ENCODE measurements at places on chromosomes 13 and 19.

DNA sequence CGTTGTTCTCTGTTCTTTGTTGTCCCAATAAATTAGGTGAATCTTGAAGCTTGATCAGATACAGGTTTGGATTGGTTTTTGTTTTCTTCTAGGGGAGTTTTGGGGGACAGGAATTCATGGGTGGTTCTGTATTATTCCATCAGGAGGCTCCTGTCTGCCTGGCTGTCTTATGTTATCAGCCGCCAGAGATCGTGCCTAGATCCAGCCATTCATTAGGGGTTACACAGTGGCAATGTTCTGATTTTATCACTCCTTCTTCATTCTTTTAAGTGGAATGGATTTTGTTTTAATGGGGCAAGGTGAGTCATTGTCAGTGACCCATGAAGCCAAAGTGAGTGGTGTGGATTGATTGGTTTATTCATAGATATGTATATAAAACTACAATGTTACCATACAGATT lies 71.9 kb downstream of the CHST8 start:
- no peak for DNase-seq

GRCh38 chr13:20714563-20715329 lies 11.2 kb downstream of the IL17D start:
- no peak for DNase-seq

GRCh38 chr19:55216461-55217198 lies 7.3 kb upstream of the PTPRH start:
- DNase-seq, result no peak

DNA sequence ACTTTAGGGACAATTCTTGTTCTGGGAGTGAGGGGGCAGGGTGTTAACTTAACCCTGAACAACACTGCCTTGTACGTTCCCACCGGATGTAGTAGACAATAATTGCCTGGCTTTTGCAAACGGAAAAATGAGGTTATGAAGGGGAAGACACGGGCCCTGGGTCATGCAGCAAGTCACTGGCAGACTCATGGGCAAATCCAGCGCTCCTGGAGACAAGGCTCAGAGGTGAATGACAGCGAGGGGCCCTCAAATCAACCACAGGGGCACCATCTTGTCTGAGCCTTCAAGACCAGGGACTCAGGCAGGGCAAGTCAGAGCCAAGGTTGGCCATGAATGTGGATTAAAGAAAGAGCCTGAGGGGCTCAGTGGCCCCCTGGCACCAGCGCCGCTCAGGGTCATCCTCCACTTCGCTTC lies 2.8 kb downstream of the RASA3 start:
- DNase-seq, result no peak

DNA sequence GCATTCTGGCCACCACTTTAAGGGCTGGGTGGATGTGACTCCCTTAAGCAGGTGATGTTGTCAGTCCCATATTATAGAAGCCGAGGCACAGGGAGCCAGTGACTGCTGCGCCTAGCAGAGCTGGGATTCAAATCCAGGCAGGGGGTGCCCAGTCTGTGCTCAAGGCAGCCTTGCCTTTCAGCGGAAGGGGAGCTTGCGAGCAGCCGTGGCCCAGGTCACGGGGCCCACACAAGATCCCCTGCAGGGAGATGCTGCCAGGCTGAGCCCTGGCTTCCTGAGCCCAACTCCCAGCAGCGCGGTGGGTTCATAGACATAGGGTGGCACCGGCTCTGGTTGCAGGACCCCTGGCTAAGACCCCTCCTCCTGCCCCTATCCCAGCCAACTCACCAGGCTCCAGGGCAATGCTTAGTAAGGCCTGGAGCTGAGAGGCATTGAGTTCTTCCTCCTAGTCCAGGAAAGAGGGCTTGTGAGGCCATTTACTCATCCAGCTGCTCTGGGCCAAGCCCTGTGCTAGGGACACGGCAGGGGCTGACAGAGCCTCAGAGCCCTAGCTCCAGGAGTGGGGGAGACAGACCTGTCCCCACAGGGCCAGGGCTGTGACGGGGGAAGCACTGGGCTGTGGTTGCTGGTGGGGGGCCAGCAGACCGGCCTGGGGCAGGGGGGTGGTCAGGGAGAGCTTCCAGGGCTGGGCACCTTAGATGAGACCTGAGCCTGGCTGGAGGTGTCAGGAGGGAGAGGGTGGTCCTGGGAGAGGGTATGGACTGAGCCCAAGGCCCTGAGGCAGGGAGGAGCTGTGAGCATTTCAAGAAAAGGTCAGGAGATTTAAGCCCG lies 9.6 kb downstream of the CAPN12 start:
- no peak for DNase-seq

DNA sequence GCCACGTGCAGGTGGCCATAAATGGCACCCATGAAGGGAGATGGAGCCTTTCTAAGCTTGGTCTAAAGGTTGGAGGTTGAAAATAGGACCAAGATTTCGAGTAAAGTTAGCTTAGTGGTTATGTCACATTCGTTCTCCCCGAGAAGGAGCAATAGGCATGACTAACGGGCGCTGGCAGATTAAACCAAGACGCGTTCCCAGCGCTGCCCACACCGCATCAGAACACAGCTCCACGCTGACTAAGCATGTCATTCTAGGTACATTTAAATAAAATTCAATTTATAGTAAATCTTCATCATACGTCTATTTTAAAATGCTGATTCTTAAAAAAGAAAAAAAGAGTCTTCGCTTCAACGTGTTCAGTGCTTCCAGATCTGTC lies 95.0 kb upstream of the IRS2 start:
- no peak for DNase-seq

- no peak for DNase-seq
Observed at GRCh38 chr13:78680115-78680561, 21.2 kb upstream of the OBI1 start.

DNA sequence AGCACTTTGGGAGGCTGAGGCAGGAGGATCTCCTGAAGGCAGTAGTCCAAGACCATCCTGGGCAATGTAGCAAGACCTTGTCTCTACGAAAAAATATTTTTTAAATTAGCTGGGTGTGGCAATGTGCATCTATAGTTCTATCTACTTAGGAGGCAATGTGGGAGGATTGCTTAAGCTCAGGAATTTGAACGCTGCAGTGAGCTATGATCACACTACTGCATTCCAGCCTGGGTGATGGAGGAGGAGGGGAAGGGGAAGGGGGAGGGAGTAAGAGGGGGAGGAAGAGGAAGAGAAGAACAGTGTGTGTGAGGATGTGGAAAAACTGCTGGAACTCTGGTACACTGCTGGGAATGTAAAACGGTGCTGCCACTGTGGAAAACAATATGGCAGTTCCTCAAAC lies 9.2 kb upstream of the CLIP3 start:
- DNase-seq, result no peak

- DNase-seq, result no peak
Observed at GRCh38 chr19:30516111-30516510, 143.9 kb downstream of the ZNF536 start.

DNA sequence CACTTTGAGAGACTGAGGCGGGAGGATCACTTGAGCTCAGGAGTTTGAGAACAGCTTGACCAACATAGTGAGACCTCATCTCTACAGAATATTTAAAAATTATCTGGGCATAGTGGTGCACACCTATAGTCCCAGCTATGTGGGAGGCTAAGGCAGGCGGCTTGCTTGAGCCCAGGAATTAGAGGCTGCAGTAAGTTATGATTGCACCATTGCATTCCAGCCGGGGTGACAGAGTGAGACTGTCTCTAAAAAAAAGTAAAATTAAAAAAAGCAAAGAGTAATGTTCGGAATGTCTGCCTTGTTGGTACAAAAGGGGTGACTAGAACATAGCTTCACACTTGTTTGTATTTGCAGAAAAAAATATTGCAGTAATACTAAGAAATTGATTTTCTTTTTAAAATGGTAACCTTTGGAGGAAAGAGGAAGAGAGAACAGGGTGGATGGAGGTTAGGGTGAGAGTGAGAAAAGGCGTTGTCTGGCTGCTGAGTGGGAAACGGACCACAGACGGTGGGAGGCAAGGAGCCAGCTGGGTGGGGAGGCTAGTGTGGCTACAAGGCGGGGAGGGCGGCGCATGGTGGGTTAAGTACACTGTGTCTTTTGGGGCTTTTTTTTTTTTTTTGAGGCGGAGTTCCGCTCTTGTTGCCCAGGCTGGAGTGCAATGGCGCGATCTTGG lies 10.2 kb downstream of the PPP1R14A start:
- no peak for DNase-seq

DNA sequence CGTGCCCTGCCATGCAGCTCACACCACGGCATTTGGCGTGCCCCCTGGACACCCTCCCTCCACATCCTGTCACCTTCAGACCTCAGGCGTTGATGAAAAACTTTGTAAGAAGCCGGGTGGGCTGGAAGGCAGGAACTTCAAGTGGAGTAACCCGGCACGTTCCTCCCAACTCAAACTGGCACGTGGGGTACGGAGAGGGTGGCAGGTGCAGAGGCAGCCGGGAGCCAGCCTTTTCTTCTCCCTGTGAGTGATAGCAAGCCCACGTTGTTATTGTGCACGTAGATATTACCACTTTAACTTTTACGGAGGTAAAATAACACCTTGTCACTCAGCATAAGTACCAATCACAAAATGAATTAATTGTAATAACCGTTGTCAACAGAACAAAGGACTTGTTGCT lies 198.0 kb downstream of the ZNF536 start:
- DNase-seq, result no peak

DNA sequence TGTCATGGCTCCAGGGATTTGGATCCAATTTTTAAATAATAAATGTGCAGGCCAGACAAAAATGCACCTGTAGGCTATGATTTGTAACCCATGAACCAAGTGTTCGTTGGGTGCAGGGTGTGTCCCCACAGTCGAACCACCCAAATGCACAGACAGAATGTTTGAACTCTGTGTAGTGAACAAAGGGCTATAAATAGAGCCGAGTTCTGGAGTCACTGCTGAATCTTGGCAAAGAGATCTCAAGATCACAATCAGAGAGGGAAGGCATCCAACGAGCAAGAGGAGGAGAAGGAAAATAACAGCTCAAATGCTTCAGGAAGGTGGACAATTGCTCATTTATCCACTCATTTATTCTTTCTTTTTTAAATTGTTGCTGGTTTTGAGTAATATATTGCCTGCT lies 547.9 kb downstream of the FGF9 start:
- DNase-seq, result no peak

DNA sequence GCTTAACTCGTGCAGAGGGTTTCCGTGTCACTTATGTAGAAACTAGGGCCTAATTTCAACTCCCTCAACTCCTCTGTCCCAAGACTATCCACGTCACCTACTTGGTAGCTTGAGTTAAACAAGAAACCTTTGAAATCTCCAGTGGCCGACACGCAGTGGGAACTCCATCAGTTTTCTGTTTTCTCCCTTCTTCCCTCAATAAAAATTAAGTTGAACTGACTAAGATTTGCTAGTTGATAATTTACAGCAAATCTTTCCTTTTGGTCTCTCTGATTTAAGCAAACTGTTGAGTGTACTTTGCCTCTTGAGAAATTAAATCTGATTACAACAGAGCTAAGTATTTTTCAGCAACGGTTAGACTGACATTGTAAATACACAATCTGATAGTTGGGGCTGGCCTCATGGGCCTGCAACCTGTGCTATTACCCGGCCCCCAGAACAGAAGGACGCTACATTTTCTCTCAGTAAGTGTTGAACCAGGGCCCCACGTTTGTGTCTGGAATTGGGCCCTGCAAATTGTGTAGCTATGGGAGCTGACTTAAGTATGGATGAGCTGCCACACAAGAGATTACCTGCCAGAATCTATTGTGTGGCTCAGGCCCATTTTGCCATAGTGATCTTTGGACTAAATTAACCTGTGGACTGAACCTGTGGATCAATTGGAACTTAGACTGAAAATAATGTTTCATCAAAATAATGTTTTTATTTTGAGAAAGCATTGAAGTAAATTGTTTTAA lies 708 bp upstream of the ESD start:
- DNase-seq, result no peak

DNA sequence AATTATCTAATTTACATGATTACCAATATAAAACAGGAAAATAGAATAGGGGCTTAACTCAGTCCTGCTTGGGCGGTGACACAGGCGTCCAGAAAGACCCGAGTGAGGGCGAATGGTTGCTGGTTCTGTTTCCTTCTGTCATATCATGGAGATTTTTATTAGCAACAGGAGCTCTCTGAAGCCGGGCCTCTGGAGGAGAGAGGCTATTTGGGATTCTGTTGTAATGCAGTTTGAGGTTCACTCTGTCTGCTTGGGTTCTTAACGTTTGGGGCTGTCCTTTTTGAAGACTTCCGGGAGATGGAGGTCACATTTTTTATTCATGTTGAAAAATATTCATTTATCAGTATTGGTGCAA lies 115.7 kb upstream of the ZNF536 start:
- no peak for DNase-seq

DNA sequence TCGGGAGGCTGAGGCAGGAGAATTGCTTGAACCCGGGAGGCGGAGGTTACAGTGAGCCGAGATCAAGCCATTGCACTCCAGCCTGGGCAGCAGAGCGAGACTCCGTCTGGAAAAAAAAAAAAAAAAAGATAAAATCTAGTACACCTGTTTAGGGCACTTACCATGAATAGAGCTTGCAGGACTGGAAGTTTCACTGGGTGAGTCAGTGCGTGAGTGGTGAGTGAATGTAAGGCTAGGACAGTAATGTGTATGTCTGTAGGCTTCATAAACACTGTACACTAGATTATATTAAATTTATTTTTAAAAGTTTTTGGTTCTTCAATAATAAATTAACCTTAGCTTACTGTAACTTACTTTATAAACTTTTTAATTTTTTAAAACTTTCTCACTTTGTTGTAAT lies 22.9 kb downstream of the PPP5C start:
- no peak for DNase-seq

DNA sequence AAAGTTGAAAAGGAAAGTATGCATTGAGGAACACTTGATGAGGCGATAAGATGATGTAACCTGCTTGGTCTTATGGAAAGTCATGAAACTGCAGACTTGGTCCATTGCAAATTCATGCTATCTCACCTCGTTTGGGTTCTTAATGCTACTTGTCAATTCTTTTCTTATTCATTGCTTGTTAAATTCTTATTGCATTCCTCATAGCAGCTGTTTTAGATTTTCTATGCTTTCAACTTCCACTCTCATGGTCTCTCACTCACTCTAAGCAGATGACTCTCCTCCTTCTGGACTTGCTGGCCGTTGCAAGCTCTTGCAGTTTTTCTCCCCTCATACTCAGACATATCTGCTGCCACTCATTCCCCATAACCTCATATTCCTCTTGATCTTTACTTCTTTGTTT lies 67.8 kb upstream of the CSNK1A1L start:
- DNase-seq, result no peak

- DNase-seq, result no peak
Observed at GRCh38 chr13:106038752-106039151, 496.7 kb downstream of the EFNB2 start.

- DNase-seq, result no peak
Observed at GRCh38 chr13:71577127-71577526, 289.9 kb downstream of the DACH1 start.

DNA sequence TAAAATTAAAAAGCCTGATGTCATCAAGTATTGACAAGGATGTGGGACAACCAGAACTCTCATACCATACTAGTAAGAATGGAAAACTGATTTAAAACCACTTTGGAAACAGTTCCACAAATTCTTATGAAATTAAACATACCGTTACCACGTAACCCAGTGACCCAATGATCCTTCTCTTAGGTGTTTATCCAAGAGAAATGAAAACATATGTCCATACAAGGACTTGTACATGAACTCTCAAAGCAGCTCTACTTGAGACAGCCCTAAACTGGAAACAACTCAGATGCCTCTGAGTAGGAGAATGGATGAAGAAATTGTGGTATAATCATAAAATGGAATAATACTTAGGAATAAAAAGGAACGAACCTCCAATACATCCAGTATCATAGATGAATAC lies 27.6 kb downstream of the SLC6A16 start:
- no peak for DNase-seq
